ENCODE measurements at places on chromosomes 4 and X. TPM values are rescaled to one million over a fixed set of nuclear protein-coding genes. Genes with fewer than 3 reads are reported as not detected.

DNA sequence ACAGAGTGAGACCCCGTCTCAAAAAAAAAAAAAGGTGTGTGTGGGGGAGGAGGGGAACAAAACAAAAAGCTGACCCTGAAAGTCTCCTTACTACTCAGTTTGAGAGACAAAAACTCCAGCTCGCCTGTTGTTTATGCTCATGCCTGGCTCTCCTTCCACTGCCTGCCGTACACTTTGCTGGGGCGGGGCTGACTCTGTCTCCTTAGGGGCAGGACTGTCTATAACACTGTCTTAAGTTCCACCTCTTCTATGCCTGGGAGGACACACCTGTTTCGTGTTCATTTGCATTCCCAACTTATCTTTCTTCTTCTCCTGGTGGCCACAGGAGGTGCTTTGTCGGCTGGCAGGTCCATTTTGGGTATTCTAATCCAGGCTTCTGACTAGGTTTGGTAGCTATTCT lies 81.4 kb downstream of the MTNR1A start:
- no peak for DNase-seq

GRCh38 chrX:74250574-74250973 lies 53.4 kb upstream of the ZCCHC13 start:
- DNase-seq, result no peak

DNA sequence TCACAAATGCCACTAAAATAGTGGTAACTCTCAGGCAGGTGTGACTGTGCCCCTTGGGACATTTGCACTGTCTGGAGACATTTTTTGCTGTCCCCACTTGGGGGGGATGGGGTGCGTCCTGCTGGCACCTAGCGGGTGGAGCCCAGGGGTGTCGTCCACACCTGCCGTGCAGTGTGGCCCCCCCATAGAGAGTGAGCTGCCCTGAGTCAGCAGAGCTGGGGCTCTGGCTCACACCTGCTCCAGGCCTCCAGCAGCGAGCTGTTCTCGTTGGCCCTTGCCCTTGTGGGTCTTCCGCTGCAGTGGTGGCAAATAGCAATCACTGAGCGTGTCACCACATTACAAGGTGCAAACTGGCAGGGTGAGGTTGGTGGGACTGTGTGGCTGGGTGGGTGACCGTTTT lies 64.6 kb downstream of the CLDN34 start:
- no peak for DNase-seq

KIT gene
- total RNA-seq, result 0.49 TPM

DNA sequence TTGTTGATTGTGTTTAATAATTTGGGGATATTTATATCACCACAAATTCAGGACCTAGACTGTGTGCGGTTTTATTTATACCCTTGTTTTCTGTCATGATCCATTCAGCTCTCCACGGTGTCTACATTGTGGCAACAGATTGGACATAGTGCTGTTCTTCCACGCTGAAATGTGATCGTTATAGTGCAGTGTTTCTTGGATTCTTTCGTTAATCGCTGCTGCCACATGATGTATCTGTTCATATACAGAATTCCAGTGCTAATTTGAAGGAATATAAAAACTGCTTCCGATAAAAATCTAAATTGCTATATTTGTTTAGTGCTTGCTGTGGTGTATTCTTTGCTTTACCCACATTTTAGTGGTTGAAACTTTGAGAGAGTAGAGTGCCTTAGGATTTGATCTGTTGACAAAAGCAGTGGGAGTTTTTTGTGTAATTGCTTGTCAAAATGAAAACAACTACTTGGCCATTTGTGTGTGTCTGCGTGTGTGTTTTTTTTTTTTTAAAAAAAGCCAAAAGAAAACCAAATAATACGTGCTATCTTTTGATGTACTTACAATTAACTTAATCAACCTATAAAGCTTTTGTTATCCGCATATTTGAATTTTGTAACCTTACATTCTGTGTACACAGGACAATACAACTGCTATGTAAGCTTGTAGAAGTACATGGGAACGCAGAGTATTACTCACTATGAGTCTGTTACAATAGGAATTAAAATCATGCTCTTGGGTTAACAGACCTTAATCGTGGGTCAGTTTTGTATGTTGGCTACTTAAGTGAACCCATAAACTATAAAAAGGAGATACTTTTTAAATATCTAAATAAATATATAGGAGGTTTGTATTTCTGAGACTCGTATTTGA lies 353.3 kb downstream of the ARHGAP24 start:
- DNase-seq, result peak; percentile 62

Measured in fibroblast of the aortic adventitia (primary cell).